ENCODE measurements at places on chromosomes 4 and X. TPM values are rescaled to one million over a fixed set of nuclear protein-coding genes. Genes with fewer than 3 reads are reported as not detected.

GRCh38 chr4:1459722-1460511 is 53.7 kb upstream of the NKX1-1 start:
- DNase-seq: no peak

TENM3 gene
- total RNA-seq: 19.8 TPM

DNA sequence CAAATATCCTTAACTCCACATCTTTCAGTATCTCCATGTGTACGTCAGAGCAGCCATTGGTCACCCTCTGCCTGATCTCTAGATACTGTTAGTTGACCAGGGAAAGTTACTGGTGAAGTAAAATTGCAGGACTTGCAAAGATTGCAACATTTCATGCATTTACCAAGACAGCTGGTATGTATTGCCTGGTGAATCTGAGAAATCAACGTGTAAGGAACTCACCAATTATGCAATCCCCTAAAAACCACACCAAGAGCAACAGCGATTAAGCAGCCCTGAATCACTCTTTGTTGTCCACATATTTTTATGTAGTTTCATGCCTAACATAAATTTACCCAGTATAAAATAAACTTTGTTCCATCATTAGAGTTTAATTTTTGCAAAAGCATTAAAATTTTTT is 271.2 kb downstream of the NLGN4X start:
- no peak for DNase-seq

MID1IP1 gene
- 52.2 TPM for total RNA-seq

GRCh38 chrX:134569306-134569705 is 89.0 kb downstream of the PLAC1 start:
- no peak for DNase-seq

- peak; percentile 24 for DNase-seq
These were observed 886 bp downstream of the DCLK2 start for GRCh38 chr4:150079081-150079581.

LRIT3 gene
- 0.32 TPM for total RNA-seq

DNA sequence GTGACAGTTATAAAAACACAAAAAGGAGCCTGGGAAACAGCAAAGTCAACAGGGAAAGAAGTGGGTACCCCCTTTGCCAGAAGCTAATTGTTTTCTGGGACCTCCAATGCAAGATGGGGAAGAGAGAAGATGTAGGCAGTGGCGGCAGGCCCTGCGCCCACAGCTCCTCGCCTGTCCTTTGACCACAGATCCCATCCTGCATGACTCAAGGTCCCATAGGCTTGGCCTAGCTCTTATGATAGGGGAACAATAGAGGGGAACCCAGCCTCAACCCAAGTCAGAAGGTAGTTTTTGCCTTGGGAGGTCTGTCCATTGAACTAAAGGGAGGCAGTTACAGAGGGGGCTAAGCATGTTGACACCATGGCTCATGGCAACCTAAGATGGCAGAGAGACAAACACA is 14.2 kb downstream of the ZMYM3 start:
- DNase-seq: no peak

SH3BP2 gene
- total RNA-seq: 57.8 TPM

IGSF1 gene
- total RNA-seq: 0.63 TPM

NOX1 gene
- not detected for total RNA-seq

DNA sequence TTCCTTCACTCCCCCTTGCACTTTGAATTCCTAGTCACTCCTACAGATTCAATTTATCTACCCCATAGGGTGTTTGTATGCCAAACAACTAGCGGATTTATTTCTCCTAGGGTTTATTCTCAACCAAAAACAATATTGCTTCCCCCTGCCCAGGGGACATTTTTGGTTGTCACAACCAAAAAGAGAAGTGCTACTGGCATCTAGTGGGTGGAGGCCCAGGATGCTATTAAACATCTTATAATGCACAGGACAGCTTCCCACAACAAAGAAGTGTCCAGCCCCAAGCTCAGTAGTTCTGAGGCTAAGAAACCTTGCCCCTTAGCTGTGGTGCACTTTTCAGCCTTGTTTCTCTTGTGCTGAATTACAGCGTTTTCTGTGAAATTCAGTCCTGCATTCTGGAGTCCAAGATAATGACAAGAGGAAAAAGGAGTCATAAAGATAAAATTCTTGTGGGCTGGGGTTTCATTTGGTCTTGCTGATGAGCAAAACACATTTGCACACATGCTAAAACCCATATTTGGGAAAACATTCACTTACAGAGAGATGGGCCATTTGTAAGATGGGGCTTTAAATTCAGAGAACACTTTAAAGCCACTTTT is 11.2 kb upstream of the SYTL4 start:
- no peak for DNase-seq

- no peak for DNase-seq
These were observed 8.5 kb upstream of the AKAP17A start for GRCh38 chrX:1582686-1583437.

DNA sequence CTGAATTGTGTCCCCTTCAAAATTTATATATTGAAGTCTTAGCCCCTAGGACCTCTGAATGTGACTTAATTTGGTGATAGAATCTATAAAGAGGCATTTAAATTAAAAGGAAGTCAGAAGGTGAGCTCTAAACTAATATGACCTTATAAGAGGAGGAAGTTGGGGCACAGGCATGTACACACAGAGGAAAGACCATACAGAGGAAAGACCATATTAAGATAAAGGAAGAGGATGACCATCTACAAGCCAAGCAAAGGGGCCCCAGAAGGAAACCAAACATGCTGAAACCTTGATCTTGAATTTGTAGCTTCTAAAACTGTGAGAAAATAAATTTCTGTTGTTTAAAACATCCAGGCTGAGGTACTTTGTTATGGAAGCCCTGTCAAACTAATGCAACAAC is 26.9 kb upstream of the CYBB start:
- DNase-seq: no peak

CCKAR gene
- not detected for total RNA-seq

DNA sequence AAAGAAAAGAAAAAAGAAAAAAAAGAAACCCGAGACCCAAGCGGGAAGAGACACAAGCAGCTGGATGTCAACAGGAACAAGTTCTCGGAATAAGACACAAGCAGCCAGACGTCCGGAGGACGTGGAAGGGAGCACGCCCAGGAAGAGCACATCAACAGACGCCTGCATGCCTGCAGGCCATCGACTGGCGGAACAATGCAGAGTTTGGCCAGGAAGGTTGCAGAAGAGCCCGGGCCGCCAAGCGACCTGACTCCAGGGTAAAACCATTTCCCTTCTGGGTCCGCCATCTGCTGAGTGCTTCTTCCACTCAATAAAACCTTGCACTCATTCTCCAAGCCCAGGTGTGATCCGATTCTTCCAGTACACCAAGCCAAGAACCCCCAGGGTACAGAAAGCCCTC is 95.6 kb upstream of the PRR32 start:
- DNase-seq: no peak

DNA sequence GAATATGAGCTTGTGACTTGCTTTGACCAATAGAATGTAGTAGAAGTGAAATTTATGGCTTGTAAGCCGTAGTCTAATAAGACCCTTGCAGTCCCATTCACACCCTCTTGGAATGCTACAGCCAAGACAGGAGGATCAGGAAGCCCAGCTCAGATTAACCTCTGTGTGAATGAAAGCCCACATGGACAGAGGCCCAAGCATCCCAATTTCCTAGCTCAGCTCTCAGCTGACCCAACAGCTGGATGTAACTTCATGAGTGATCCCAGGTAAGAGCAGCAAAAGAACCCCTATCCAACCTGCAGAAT is 12.8 kb upstream of the PPM1K start:
- DNase-seq: no peak

DNA sequence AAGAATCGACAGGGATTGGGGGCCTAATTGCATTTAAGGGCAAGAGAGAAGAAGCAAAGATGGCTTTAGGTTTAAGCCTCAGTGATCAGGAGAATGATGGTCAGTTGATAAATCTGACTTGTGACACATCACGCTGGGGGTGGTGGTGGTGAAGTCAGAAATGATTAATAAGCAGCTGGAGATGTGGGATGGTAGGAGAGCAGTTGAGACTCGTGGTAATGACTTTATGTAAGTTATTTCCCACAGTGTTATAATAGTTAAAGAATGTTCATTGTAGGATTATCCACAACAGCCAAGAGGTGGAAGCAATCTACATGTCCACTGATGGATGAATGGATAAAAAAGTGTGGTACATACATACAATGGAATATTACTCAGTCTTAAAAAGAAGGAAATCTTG is 178.9 kb upstream of the GPC4 start:
- no peak for DNase-seq
